ENCODE measurements at places on chromosomes 2 and 18. TPM values are rescaled to one million over a fixed set of nuclear protein-coding genes. Genes with fewer than 3 reads are reported as not detected.
A peak's percentile ranks its signal among the peaks of the same experiment; 100 is the strongest.

GRCh38 chr2:168751104-168751740, 51.2 kb upstream of the NOSTRIN start:
- DNase-seq: peak; percentile 59

GRCh38 chr2:186575856-186576255, 14.0 kb upstream of the ITGAV start:
- no peak for DNase-seq

GRCh38 chr2:197615016-197615652, 60.3 kb downstream of the RFTN2 start:
- DNase-seq: peak; percentile 31

DNA sequence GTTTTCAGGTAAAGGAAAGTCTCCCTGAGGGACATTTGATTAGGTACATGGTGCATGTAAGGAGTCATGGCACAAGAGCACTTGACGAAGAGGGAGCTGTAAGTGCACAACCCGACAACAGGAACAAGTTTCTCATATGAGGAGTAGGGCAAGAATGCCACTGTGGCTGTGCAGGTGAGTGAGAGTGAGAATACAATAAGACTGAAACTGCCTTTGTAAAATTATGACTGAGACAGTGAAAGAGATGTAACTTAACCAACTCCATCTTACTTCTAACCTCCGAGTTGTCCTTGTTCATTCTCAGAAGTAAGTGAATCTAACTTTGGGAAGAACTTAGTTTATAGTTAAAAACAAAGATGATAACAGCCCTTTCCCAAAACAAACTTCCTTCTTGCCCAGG, 1025.8 kb upstream of the CNTNAP5 start:
- DNase-seq: no peak

DNA sequence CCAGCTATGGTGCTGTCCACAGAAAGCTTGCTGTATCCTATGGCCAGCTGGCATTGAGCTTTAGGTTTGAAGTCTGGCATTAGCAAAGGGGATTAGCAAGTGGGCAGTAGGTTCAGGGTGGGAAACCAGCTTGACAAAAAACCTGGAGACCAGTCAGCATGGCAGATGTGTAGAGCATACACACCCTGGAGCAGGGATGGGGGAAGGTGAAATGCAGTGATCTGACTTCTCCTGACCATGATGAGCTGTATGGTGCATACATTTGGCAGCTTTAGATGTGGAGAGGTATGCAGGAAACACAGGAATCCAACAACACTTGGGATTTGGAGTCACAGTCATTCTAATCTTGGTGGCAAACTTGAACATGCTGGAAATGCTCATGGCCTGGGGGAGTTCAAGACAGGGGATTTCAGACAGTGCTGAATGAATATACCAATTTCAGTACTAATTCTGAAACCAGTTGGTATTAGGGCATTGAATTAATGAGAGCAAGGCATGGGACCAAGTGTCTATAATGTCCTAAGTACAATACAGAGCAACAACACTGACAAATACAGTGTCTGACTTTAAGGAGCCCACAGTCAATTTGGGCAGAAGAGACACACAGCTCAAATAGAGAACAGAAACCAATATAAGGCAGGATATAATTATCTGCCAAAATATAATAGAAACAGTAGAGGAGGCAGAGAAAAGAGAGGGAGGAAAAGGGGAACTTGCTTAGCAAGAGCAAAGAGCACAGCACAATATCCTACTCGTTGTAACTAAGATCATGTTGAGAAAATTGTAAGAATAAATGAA, 11.8 kb downstream of the ARHGAP15 start:
- DNase-seq: peak; percentile 44

- no peak for DNase-seq
These were observed 124.9 kb downstream of the DSC3 start for GRCh38 chr18:30917651-30918050.

GRCh38 chr2:170229744-170230143, 51.8 kb downstream of the MYO3B start:
- DNase-seq: no peak

- DNase-seq: no peak
These were observed 109.9 kb downstream of the TMEM182 start for GRCh38 chr2:102871707-102872106.

DNA sequence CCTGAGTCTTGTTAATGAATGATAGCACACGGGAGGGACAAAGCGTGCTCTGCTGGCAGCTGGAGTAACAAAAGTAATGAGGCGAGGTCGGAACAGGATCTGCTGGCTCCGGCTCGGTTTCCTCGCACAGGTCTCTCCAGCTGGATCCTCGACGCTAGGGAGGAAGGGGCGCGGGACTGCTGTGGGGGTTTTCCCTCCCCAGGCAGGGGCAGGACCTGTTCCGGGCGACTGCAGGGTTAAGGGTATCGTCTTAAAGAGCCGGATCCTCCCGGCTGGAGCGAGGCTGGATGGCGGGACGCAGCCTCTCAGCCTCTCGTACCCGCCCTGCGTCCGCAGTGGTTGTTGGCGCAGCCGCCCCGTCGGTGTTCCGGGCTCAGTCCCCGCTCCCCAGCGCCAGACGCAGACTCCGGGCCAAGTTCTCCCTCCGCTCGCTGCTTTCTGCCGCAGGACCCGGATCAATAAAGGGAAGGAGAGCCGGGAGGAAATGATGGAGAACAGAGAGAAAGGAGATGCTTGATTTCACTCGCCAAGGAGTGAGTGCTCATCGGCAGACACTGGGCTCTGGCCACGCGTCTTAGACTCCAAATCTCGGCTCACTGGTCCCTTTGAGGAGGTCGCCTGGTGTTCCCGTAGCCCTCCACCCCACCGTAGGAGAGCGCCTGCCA, 1.1 kb upstream of the LIPG start:
- DNase-seq: peak; percentile 11

DNA sequence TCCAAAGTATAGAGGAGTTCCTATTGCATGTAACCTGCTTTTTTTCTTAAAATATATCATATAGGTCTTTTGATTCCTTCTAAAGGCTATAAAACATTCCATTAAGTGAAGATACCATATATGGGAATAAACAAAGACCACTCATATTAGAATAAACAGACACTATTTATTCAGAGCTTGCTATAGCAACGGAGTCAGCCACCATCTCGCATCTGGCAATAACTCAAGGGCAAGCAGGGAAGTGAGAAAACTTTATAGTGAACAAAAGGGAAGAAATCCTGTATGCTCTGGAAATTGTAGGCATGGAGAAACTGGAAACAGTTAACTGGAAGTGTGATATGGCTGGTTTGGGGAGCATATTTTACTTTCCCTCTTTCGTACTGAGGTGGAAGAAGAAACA, 301.9 kb downstream of the PTH2R start:
- DNase-seq: no peak

DNA sequence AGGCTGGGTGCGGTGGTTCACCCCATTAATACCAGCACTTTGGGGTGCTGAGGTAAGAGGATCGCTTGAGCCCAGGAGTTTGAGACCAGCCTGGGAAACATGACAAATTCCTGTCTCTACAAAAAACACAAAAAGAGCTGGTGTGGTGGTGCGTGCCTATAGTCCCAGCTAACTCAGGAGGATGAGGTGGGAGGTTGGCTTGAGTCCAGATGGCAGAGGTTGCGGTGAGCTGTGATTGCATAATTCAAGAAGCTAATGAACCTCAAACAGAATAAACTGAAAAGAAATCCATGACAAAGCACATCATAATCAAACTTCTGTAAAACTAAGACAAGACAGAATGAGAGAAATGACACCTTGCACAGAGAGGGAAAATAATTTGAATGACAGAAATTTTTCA, 54.8 kb downstream of the SEMA4F start:
- no peak for DNase-seq

SERPINB10 gene
- total RNA-seq: not detected

GKN2 gene
- not detected for total RNA-seq

LIPG gene
- total RNA-seq: 0.22 TPM

SMYD1 gene
- total RNA-seq: not detected

AAMP gene
- 59.4 TPM for total RNA-seq

BMP10 gene
- not detected for total RNA-seq

DLX1 gene
- not detected for total RNA-seq

PROM2 gene
- total RNA-seq: 0.45 TPM

TUBA3E gene
- total RNA-seq: not detected

LOXL3 gene
- 0.41 TPM for total RNA-seq

CDK15 gene
- total RNA-seq: not detected

TMEM247 gene
- total RNA-seq: not detected
